ENCODE measurements at places on chromosomes 12 and 14.

DNA sequence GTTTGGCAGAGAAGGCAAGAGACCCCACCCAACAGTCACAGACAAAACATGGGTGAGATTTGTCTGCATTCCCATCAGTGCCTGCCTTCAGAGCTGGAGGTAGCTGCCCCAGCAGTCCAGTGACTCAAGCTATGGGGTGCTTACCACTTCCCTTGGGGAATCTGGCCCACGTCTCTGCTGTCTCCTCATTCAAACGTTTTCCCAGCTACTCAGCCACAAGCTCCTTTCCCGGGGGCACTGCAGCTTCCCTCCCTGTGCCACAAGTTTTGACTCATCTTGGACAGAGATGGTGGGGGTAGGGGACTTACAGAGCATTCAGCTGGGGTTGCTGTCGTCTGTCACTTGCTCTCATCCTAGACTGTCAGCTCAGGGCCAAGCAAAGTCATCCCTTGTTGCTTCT, 66.6 kb downstream of the FBXL14 start:
- no peak for DNase-seq

DNA sequence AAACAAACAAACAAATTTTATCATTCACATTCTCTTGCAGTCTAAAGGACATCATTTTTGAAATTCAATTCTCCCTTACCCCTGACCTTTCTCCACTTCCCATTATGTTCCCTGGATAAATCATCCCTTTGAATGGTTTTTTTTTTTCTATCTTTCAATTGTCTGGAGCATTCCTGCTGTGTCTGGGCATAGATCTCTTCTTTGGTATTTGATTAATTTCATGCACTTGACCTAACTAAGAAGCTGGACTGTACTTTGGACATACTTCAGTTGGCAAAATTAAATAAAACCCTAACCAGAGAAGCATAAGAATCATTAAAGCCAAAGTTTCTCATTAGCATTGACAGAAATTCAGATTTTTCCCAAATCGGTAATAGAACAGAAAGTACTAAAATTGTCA, 163.6 kb upstream of the BMP4 start:
- no peak for DNase-seq

GRCh38 chr14:21987937-21988336, 314.3 kb upstream of the OR4E1 start:
- DNase-seq, result peak; percentile 32

DNA sequence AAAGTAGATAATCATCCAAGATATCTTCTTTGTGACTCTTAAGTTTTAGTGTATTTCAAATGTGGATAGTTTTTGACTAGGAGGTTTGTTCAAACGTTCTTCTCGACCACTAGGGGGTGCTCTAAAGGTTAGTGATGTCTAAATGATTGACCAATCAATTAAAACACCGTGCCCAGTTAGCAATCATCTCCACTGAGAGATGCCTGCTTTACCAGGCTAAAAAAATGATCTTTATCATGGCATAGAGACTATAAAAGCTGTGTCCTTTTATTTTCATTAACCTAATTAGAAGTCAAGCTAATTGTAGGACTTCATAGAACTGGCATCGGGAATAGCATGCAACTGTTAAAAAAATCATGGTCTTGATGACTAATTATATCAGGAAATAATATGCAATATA, 153.9 kb downstream of the PRKCH start:
- no peak for DNase-seq

DNA sequence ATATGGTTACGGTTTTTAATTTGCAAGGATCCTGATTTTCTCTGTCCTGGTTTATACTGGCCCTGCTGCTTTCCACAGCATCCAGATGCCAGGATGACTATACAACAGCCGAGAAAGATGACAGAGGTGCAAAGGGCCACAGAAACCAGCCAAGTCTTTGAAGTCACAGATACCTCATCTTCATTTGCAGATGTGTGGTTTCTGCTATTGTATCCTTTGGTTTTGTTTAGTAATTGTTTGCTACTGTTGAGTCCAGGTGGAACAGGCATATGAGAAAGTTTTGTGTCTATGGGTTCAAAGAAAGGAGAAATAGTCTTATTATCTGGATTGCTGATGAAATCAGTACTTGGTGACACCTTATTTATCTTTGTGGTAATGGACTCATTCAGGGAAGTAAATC, 17.3 kb upstream of the KLHL42 start:
- DNase-seq, result peak; percentile 53

DNA sequence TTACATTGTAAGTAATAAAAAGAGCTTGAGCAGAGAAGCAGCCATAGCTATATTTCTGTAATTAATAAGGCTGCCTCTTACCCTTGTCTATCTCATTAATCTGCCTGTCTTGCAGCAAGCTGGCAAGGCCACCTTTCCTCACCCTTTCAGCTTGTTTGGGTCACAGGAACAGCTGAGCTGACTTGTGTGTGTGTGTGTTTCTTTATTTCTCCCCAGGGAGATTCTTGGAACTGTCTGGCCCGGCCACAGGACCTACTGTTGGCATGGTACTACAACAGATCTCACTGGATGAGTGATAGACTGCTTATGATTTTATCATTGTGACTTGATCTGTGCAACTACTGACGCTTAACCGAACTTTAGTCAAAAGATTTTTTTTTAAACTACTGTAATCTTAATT, 213.7 kb downstream of the SLC2A13 start:
- DNase-seq, result no peak

GRCh38 chr14:100442036-100442435, 118.9 kb downstream of the SLC25A47 start:
- DNase-seq, result peak; percentile 79

GRCh38 chr12:49187184-49187583, 1.7 kb downstream of the TUBA1A start:
- no peak for DNase-seq

All from DND-41 (cell line).